Thoracic aorta (tissue), 2 donors: ENCODE measurements at places on chromosomes 4 and X. TPM values are rescaled to one million over a fixed set of nuclear protein-coding genes. Genes with fewer than 3 reads are reported as not detected.

The MXRA5 gene
- 0.14 TPM for total RNA-seq

The NAA11 gene
- total RNA-seq = not detected

The TECRL gene
- total RNA-seq = not detected

DNA sequence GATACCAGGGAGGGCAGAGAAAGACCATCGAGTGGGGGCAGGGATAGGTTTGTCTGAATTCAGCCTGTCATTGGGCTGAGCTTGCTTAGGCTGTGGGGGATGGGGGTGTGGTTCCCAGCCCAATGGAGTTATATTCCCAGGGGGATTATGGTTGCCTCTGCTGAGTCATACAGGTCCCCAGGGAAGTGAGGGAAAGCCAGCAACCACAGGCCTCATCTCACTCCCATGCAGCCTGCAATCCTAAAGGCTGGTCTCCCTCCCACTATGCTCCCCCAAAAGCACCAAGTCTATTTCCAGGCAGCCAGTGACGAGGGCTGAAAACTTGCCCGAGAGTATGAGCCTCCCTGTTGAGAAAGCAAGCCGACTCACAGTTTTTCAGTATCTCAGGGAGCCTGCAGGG, 39.3 kb downstream of the AFM start:
- H3K27me3 ChIP-seq = no peaks in the 10 kb centered on the region
- no peak overlapping the region for H3K27ac ChIP-seq
- DNase-seq = no peak

GRCh38 chr4:472881-473569, 25.9 kb downstream of the ZNF721 start:
- H3K27me3 ChIP-seq = no peaks in the 10 kb centered on the region
- peak overlapping the region; percentile 84 for H3K4me3 ChIP-seq
- DNase-seq = no peak

DNA sequence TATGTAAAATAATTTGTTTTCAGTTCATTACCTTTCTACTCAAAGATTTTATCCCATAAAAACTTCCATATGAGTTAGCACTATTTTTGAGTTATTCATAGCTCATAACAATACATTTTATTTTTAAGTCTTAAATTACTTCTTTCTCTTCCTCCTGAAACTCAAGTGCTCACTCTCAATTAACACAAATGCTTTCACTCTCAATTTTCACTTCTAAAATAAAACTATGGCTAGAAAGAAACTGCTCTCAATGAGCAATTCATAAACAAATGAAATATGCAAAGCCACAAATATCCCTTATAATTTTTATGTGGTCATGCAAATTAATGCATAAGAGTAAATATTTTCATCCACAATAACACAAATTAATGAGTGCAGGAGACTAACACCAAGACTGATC, 38.8 kb downstream of the MAML3 start:
- no peaks in the 10 kb centered on the region for H3K4me1 ChIP-seq
- DNase-seq = no peak
- H3K27ac ChIP-seq = no peak overlapping the region
- H3K27me3 ChIP-seq = no peaks in the 10 kb centered on the region
- H3K4me3 ChIP-seq = no peak overlapping the region
- no peaks in the 10 kb centered on the region for H3K36me3 ChIP-seq

The CPE gene
- 458 TPM for total RNA-seq

GRCh38 chrX:104695593-104695992, 129.6 kb downstream of the IL1RAPL2 start:
- no peak overlapping the region for H3K4me3 ChIP-seq
- no peak overlapping the region for H3K27ac ChIP-seq
- H3K4me1 ChIP-seq = no peaks in the 10 kb centered on the region
- DNase-seq = no peak
- no peaks in the 10 kb centered on the region for H3K36me3 ChIP-seq

DNA sequence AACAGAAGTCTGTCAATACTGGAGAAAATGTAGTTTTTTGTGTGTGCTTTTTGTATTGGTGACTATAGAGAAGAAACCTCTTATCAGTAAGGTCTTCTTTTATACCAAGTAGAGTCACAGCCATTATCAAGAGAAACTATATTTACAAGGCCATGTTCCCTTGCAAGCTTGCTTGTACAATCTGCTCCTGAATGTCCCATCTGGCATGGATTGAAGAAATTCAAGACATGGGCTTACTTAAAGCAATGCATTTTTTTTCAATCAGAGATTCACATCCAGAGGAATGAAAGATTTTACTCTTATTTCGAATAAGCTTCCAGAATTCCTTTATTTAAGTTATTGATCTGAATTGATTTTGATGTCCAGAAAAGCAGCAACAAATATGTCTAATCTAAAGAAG, 537.3 kb upstream of the RPS6KA3 start:
- no peaks in the 10 kb centered on the region for H3K27me3 ChIP-seq
- DNase-seq = no peak
- H3K36me3 ChIP-seq = no peaks in the 10 kb centered on the region
- H3K4me3 ChIP-seq = no peak overlapping the region

The MAOB gene
- total RNA-seq = 24.6 TPM

DNA sequence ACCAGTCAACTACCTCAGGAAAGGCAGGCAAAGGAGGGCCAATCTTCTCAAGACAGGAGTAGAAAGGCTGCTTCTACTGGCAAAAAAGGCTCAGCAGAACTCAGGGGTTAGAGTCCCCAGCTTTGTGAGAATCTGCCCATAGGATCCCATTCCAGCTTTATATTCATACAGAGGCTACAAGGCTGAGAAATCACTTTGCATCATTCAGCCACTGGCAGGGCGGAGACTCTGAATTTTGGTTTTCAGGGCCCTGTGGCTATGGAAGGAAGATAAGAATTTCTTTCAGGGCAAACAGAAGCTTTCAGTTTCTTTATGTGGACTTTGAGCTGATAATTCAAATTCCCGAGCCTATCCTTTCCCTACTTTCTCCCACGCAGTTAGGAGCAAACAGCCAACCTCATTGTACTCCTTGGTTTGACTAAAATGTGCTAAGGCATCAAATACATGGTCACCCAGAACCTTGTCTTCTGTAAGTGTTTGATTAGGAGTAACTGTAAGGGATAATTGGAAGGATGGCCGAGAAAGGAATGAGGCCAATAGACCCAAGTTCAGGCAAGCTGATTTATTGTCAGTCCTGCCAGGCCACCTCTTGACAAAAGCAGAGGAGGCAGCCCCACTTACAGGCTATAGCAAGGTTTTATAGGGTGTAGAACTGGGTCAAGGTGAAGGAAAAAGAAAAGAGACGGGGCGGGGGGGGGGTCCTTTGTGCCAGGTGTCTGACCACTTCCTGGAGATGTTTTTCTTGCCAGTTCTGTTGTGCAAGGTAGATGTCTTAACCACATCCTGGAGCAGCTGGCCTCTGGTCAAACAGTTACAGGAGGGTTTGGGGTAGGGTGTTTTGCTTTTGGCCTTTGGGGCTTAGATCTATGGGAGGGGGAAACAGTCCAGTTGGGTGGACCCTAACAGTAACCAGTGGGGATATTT, 165.3 kb upstream of the PPP1R2C start:
- no peak overlapping the region for H3K27ac ChIP-seq
- DNase-seq = no peak
- no peaks in the 10 kb centered on the region for H3K27me3 ChIP-seq

- DNase-seq = no peak
- H3K4me3 ChIP-seq = peak overlapping the region; percentile 93
- peaks cover 21% of the 10 kb centered on the region for H3K4me1 ChIP-seq
- H3K27ac ChIP-seq = peak overlapping the region; percentile 85
Observed at GRCh38 chr4:1345903-1346780, 866 bp upstream of the UVSSA start.

The H2BW2 gene
- not detected for total RNA-seq

The CT45A1 gene
- total RNA-seq = not detected

The TMEM154 gene
- 1.3 TPM for total RNA-seq

The HMX1 gene
- 0.28 TPM for total RNA-seq

The CABS1 gene
- not detected for total RNA-seq

GRCh38 chr4:69860052-69860451, at the start of gene SULT1E1:
Gene SULT1E1, minus strand, starts transcription at chr4:69860145. Its CDS starts 2,501 bp downstream, at chr4:69857644.
- H3K27ac ChIP-seq = no peak within 1 kb of the TSS
- DNase-seq = no peak
- no peaks in the 10 kb centered on the region for H3K27me3 ChIP-seq
- no peaks in the 10 kb centered on the region for H3K4me1 ChIP-seq
- H3K36me3 ChIP-seq = no peaks in the 10 kb centered on the region

- no peak overlapping the region for H3K27ac ChIP-seq
- no peak for DNase-seq
- no peaks in the 10 kb centered on the region for H3K27me3 ChIP-seq
- no peaks in the 10 kb centered on the region for H3K4me1 ChIP-seq
- H3K4me3 ChIP-seq = no peak overlapping the region
- no peaks in the 10 kb centered on the region for H3K36me3 ChIP-seq
Observed at GRCh38 chr4:141860974-141861373, 224.6 kb downstream of the IL15 start.

GRCh38 chr4:36133658-36134057, 110.7 kb downstream of the ARAP2 start:
- H3K4me3 ChIP-seq = no peak overlapping the region
- H3K36me3 ChIP-seq = no peaks in the 10 kb centered on the region
- H3K4me1 ChIP-seq = no peaks in the 10 kb centered on the region
- no peak for DNase-seq

DNA sequence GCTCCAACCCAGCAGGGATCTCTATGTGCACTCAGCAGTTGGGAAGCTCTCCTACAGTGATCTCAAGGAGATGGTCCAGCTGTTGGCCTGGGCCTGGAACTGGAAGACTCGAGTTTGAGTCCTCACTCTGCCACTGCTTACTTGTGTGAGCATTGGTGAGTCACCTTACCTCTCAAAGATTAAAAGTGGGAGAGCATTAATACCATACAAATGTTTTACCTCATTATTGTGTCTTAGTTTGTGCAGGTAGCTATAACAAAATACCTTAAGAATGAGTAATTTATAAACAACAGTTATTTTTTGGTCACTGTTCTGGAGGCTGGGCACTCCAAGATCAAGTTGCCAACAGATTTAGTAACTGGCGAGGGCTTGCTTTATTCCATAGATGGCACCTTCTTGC, 21.4 kb upstream of the ZNF827 start:
- no peak overlapping the region for H3K27ac ChIP-seq
- no peaks in the 10 kb centered on the region for H3K27me3 ChIP-seq
- H3K36me3 ChIP-seq = no peaks in the 10 kb centered on the region
- no peak for DNase-seq
- H3K4me1 ChIP-seq = no peaks in the 10 kb centered on the region

DNA sequence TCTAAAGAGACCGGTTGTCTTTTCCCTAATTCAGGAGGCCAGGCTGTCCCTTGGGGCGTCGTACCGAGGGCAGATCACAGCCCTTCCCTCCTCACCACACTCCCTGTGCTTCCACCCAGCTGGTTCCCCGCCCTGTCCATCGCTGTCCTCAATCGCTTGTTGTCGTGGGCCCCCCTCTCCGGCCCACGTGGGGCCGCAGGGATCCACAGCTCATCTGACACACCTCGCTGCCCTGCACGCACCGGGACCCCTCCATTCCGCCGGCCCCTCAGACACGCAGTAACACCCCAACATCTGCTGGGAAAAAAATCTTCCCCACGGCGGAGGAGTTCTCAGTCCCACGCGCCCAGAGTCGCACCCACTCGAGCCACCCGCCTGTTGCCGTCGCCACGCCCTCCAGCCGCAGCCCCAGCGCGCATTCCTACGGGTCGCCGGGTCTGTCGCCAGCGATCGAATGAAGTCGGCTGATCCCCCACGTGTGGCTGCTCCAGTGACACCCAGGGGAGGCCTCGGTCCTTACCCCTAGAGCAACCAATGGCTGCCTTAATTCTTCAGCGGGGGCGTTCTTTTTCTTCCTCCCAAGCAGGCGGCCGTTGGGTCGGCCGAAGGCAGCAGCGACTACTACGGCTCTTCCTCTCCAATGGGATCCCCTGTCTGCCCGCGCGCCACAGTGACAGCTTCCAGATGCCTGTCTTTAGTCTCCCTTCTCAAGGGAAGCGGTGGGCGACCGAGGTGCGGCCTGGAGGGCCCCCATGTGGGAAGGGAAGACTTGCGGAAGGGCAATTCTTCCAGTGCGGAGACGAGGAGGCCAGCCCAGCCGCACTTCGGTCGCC, 893 bp upstream of the SEPTIN11 start:
- peak overlapping the region; percentile 80 for H3K4me3 ChIP-seq
- H3K36me3 ChIP-seq = no peaks in the 10 kb centered on the region

The ABCG2 gene
- total RNA-seq = 2.4 TPM

The VCX gene
- total RNA-seq = not detected
